ENCODE measurements at places on chromosomes 16 and 17. TPM values are rescaled to one million over a fixed set of nuclear protein-coding genes. Genes with fewer than 3 reads are reported as not detected.

The MBTPS1 gene
- total RNA-seq: 149 TPM

The MRPS34 gene
- 63.2 TPM for total RNA-seq

The TERB1 gene
- total RNA-seq: not detected

The ATXN1L gene
- total RNA-seq: 26.4 TPM

- no peak for DNase-seq
Measured at GRCh38 chr16:20310421-20311395, 16.6 kb downstream of the GP2 start.

DNA sequence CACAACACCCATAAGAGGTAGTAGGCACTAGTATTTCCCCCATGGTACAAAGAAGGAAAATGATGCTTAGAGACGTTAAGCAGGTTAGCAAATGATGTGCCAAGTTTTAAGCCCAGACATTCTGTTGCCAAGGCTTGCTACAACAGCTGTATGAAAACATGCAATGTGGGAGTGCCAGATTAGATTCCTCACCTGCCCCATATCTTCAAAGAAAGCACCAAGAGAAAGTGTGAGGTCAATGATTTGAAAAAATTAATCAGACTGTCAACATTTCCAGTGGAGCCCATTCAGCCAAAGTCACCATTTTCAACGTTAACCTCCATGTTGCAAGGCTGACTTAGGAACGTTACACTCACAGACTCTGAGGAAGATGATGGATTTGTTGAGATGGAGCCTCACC is 61.5 kb downstream of the PCTP start:
- no peak for DNase-seq

GRCh38 chr16:23324727-23325126 is 22.6 kb downstream of the SCNN1B start:
- no peak for DNase-seq
